Stimulated activated CD4-positive, alpha-beta T cell treated with anti-CD3 and anti-CD28 coated beads, Interleukin-15, amount 100 ng/mL, for 48 hours (primary cell): ENCODE measurements at places on chromosomes 2 and 18.

GRCh38 chr2:226837787-226838603 lies 2.1 kb downstream of the RHBDD1 start:
- DNase-seq, result no peak

DNA sequence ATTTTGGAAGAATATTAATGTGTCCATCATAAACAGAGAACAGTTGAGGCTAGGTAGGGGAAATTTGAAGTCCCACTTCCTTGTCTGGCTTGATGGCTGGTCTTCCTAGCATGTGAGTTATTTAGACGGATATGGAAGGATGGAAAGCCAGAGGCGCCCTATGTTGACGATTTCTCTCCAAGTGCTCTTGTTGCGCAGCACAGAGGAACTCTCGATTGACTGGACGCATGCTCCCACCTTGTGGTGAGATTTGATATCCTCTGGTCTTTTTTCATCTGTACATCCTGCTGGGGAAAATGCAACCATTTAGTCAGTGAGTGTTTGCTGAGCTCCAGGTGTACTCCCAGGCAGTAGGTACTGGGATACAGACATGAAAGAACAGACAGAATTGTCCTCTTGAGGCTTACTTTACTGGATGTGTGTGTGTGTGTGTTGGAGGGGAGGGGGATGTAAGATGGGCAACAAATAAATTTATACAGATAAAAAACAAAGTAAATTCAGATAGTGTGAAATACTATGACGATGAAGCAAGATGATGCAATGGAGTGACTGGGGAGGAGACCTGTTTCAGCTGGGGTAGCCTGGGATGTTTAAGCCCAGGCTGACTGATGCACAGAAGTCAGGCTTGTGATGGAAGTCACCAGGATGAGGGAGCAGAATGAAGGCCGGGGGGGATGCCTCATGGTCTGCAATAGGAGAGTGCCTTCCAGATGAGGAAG lies 137.2 kb downstream of the TRIM43 start:
- peak; percentile 25 for DNase-seq

DNA sequence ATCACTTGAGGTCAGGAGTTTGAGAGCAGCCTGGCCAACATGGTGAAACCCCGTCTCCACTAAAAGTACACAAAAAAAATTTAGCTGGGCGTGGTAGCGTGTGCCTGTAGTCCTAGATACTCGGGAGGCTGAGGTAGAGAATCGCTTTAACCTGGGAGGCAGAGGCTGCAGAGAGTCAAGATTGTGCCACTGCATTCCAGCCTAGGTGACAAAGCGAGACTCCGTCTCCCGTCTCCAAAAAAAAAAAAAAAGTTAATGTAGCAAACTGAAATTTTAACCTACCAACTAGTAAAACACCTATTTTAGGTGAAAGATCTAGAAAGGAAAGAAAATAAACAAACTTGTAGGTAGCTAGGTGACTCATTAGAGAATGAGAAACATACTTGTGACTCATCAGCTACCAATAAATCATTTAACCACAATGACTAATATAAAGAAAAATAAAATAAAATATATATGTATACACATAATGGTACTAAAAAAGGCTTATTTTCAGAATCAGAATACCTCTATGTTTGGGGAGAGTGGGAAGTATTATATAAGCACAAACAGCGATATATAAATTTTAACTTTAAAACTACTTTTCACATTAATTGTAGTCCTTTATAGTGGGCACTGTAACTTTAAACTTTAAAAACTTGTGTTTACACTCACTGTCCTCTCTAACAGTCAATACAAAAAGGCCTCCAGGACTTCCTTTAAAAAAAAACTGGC lies 36.6 kb downstream of the DARS1 start:
- no peak for DNase-seq

GRCh38 chr18:47949202-47949601 lies 18.7 kb upstream of the SMAD2 start:
- no peak for DNase-seq

DNA sequence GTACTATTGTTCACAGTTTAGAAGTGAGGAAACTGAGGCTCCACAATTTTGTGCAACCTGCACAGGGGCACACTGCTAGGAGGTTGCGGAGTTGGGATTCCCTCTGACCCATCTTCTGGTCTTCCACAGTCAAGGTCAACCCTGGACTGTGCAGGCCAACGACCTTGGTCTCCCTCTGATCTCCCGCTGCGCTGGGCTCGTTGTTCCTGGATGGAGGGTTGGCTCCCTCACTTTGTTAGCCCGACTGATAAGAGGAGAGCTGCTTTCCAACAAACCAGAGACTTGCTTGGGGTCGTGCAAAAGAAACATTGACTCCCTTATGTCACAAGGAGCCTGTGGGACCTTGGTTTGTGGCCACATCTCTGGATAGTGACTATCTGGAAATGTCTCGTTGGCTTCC lies 187.6 kb downstream of the MYCN start:
- no peak for DNase-seq
